ENCODE measurements at places on chromosomes 2 and 18.

DNA sequence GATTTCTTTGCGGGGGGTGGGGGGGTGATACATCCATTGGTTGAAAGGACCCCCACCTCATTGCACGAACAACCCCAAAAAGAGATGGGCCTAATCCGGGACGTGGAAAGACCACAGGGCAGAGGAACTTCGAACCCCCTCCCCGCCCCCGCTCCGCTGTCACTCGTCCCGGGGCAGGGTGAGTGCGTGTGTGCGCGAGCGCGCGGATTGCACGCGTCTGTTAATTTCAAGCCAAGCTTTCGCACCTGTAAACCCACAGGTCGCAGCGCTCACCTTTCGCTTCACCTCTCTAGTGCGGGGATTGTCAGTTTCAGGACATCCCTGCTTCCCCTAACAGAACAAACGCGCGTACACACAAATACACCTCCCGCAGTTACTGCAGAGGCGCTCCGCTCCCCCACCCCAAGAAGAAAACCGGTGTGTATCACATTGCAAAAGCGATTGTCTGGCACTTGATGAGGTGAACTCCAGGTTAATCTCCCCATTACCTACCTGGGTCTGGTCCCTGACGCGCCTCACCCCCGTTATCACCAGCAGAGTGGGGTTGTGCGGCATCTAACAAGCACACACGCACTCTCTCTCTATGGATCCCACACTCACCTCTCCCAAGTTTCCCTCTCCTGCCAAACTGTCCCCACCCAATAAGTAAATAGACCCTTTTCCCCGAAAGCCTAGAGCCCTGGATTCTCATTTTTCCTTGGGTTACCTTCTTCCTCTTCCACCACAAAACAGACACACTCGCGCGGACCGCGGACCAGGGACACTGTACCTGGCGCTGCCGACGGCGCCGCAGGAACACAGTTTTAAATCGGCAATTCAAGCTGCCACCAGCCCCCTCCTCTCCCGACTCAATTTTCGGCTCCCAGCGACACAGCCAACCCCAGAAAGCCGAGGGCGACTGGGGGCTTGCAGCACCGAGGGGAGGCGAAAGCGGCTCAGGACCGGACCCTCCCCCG lies 1.0 kb downstream of the CYP26B1 start:
- DNase-seq, result no peak

DNA sequence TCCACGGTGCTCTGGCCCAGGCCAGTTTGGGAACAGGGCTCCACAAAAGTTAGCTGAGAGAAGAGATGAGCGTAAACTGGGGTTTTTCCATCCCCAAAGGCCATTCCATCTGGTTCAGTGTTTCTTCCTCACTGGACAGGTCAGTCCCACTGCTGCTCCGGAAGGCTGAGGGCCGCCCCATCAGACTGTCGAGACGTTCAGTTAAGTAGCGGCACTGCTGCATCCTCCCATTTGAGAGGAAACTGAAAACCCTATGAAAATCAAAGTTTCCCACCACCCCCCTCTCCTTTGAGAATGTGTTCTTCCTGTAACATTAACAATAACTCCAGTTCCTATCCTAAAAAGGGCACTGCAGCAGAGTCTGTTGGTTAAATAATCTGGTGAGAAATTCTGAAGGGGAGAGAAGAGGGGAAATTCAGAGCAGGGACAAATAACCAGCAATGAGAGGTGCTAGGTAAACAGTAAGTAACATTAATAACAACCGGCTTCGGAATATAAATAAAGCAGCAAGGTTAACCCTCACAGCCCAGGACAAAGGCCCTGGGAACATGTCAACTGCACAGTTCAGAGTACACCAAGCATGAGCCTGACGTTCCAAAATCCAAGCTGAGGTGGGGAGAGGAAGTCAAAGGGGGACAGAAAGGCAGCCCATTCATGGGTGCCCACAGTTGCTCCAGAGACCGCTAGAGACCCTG lies 55.4 kb downstream of the UXS1 start:
- no peak for DNase-seq

GRCh38 chr2:68548396-68548795 lies 81.0 kb downstream of the APLF start:
- DNase-seq, result no peak

DNA sequence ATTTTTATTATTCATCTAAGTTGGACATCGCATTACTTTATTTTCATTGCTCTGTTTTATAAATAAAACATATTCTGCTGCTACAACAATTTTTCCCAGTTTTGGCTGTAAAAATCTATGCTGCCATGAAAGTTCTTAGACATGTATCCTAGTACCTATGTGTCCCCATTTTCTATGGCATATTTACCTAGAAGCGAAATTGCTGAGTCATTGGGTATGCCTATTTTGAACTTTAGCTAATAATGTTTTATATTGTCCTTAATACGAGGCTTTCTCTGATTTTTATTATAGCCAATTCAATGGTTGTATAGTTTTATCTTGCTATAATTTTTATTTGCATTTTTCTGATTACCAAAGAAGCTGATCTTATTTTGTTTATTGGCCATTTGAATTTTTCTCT lies 110.5 kb upstream of the DPP10 start:
- DNase-seq, result no peak

GRCh38 chr2:44560941-44561340 lies 199.2 kb downstream of the CAMKMT start:
- no peak for DNase-seq

DNA sequence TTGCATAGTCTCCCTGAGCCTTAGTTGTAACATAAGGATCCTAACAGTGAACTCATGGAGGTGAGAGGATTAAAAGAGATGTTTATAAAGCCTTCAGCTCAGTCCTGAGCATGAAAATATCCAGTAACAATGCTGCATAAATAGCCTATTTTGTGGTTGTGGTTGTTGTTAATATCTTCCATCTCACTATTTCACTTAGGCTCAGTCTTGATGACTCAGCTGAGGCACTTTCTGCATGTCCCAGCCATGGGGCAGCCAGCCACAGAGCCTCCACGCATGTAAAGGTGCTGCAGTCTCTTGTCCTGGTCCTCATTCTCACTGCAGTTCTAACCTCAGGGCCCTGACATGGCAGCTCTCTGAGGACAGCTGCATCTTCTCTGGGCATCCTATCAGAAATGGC lies 218.8 kb upstream of the PKDCC start:
- DNase-seq, result no peak
